ENCODE measurements at places on chromosomes 5 and 9. TPM values are rescaled to one million over a fixed set of nuclear protein-coding genes. Genes with fewer than 3 reads are reported as not detected.
A peak's percentile ranks its signal among the peaks of the same experiment; 100 is the strongest.

- no peak overlapping the region for H3K27ac ChIP-seq
- 0 out of 2 replicates have a peak, but pooled peaks cover 5% of the 10 kb centered on the region for H3K4me1 ChIP-seq
- H3K4me3 ChIP-seq, result no peak overlapping the region
- no peaks in the 10 kb centered on the region for H3K27me3 ChIP-seq
- peaks cover 3% of the 10 kb centered on the region for H3K36me3 ChIP-seq
Observed at GRCh38 chr9:20380546-20380945, 241.8 kb downstream of the MLLT3 start.

DNA sequence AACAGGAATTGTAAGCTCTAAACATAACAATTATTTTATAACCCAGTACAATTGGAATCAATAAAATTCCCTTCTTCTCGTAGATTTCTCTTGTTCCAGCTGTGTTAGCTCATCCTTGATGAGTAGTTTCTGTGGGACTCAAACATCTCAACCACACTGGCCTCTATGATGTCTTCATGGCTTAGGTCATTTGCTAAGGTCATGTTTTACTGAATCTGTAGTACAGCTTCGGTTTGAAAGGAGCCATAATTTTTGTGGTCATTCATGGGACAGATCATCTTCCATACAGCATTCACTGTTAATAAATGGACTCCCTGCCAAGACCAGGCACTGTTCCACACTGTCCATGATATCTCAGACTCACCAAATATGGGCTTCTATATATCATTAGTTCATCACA is 369.0 kb upstream of the RFX3 start:
- no peaks in the 10 kb centered on the region for H3K27me3 ChIP-seq
- H3K27ac ChIP-seq, result peak overlapping the region; percentile 55
- H3K4me3 ChIP-seq, result no peak overlapping the region
- DNase-seq, result peak; percentile 92
- no peaks in the 10 kb centered on the region for H3K36me3 ChIP-seq
- H3K4me1 ChIP-seq, result peaks cover 19% of the 10 kb centered on the region

- H3K4me1 ChIP-seq, result no peaks in the 10 kb centered on the region
- H3K36me3 ChIP-seq, result no peaks in the 10 kb centered on the region
- DNase-seq, result no peak
- H3K4me3 ChIP-seq, result no peak overlapping the region
- no peak overlapping the region for H3K27ac ChIP-seq
- no peaks in the 10 kb centered on the region for H3K27me3 ChIP-seq
Observed at GRCh38 chr5:27682600-27682999, 644.2 kb upstream of the CDH9 start.

- H3K4me1 ChIP-seq, result peaks cover 47% of the 10 kb centered on the region
- H3K36me3 ChIP-seq, result peaks cover 14% of the 10 kb centered on the region
- no peaks in the 10 kb centered on the region for H3K27me3 ChIP-seq
- peak; percentile 52 for DNase-seq
Observed at GRCh38 chr9:21450733-21451394, 10.6 kb downstream of the IFNA1 start.

DNA sequence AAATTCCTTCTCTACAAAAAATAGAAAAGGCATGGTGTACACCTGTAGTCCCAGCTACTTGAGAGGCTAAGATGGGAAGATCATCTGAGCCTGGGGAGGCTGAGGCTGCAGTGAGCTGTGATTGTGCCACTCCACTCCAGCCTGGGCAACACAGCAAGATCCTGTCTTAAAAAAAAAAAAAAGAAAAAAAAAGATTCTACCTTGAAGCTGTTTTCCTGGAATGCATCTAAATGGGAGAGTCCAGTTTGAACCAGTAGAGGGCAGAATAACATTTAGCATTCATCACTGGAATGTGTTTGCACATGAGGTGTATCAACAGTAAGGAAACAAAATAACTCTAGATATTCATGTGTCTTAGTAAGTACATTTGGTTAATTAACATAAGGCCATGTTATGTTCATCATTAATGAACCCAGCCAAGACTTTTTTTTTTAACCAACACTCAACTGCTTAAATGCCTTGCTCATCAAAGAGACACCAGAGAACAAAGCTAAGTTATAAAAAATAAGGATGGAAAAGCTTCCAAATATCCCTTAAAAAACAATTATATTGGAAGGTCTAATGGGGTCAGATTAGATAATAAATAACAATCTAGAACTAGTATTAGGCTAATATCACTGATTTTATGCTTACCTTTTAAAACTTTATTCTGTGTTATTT is 16.1 kb downstream of the IFNE start:
- peaks cover 73% of the 10 kb centered on the region for H3K36me3 ChIP-seq
- no peak overlapping the region for H3K4me3 ChIP-seq
- peak; percentile 68 for DNase-seq
- H3K27ac ChIP-seq, result peak overlapping the region; percentile 6

KCNIP1 gene
- not detected for total RNA-seq

DNA sequence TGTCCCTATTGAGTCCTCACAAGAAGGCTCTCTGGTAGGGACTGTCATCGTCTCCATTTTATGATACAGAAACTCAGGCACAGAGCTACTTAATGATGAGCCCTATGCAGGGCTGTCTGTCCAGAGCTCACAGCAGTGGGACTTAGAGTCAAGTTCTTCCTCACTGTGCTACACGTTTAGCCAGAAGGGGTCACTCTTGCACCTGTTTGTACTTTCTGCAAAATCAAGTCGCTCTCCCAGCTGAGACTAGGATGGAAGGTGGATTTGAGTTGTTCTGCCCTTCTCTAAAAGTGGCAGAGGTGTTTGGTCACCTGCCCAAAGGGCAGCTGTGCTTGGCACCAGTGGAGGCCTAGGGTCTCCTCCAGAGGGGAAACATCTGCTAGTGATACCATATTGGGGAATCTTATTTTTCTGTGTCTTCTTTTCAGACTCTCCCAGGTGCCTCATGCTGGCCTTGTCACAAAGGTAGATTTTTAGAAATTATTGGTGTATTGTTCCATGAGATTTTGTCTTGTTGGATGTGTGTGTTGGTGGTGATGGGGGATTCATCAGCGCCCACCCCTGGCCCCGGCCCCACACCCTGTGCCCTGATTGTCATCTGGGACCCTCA is 104.2 kb downstream of the PPARGC1B start:
- no peaks in the 10 kb centered on the region for H3K27me3 ChIP-seq
- H3K36me3 ChIP-seq, result no peaks in the 10 kb centered on the region
- peaks cover 7% of the 10 kb centered on the region for H3K4me1 ChIP-seq
- H3K27ac ChIP-seq, result no peak overlapping the region

DNA sequence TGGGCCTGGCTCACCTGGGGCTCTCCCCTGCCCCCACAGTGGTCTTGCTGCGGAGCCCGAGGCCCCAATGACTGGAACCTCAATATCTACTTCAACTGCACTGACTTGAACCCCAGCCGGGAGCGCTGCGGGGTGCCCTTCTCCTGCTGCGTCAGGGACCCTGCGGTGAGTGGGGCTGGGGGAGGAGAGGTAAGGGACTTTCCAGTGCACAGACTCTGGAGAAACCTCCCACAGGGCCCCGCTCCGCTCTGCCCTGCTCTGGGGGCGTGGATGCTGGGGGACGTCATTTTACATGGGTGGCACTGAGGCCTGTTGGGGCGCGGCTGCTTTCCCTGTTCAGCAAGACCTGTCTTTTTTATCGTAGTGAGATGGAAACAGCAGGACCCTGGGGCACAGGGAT is 7.6 kb downstream of the TSPAN17 start:
- H3K4me1 ChIP-seq, result peaks cover 13% of the 10 kb centered on the region
- H3K27ac ChIP-seq, result no peak overlapping the region
- H3K4me3 ChIP-seq, result no peak overlapping the region
- 0 out of 2 replicates have a peak, but pooled peaks cover 8% of the 10 kb centered on the region for H3K36me3 ChIP-seq
- no peak for DNase-seq
- no peaks in the 10 kb centered on the region for H3K27me3 ChIP-seq

DNA sequence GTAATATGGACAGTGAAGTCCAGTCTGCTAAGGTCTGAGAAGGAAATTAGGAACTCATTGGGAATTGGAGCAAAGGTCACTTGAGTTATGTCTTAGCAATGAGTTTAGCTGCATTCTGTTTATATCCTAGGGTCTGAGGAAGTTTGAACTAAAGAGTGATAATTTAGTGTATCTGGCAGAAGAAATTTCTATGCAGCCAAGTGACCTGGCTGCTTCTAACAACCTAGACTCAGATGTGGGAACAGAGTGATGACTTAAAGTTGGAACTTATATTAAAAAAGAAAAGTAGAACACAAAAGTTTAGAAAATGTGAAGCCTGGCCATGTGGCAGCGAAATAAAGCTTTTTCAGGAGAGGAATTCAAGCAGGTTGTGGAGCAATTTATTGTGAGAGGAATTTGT is 106.2 kb downstream of the PRDM9 start:
- no peaks in the 10 kb centered on the region for H3K4me1 ChIP-seq
- H3K4me3 ChIP-seq, result no peak overlapping the region

DNA sequence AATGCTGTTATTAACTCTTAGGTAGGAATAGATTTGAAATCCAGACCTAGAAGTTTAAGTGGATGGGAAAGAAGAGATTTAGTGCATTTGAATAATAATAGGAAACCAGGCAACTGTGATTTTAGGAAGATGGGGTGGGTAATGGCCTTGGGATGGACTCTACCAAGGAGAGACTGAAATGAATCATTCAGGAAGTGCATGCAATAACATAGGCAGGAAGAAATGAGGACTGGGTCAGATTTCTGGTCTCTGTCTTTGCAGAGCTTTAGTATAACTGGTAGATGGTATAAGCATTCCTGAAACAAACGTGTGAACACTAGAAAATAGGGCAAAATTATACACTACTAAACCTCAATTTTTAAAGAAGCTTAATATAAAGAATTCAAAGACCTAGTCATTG is 274.4 kb upstream of the CLINT1 start:
- H3K36me3 ChIP-seq, result no peaks in the 10 kb centered on the region
- H3K27ac ChIP-seq, result no peak overlapping the region
- peaks cover 8% of the 10 kb centered on the region for H3K4me1 ChIP-seq
- DNase-seq, result peak; percentile 54

All from GM23248 (cell line).